NCI-H1694 (cell line): ENCODE measurements at places on chromosomes 3 and 15.
A peak's percentile ranks its signal among the peaks of the same experiment; 100 is the strongest.

- DNase-seq: no peak
Observed at GRCh38 chr15:96336108-96336595, 5.7 kb downstream of the NR2F2 start.

GRCh38 chr15:56963126-56963525 is 44.7 kb downstream of the TCF12 start:
- no peak for DNase-seq

GRCh38 chr15:68416158-68416535 is 15.8 kb downstream of the ITGA11 start:
- DNase-seq: no peak

DNA sequence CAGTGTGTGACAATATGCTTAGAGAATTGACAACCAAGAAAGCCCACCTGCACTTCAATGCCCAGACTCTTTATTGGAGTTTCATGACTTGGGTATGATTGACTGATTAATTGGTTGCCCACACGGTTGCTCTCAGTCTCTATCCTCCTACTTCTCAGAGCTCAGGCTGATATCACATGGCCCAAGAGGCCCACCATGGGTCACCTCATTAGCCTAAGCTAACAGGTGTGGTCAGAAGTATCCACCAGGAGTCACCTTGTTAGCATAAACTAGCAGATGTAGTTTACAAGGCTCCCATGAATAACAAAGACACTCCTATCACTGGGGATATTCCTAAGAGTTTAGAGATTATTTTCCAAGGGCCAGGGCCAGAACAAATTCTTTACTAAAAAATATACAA is 120.2 kb upstream of the MBNL1 start:
- DNase-seq: no peak

- DNase-seq: no peak
Observed at GRCh38 chr3:194683380-194683779, 2.3 kb upstream of the FAM43A start.

GRCh38 chr15:72155003-72155621 is 36.9 kb downstream of the SENP8 start:
- peak; percentile 24 for DNase-seq
